Central memory CD4-positive, alpha-beta T cell (primary cell): ENCODE measurements at places on chromosomes 12 and 14.

GRCh38 chr14:61568572-61569011 is 126.7 kb upstream of the HIF1A start:
- DNase-seq = peak; percentile 63

GRCh38 chr14:24146453-24146977 is at the start of gene PSME2:
Gene PSME2 (minus strand): TSS chr14:24146610. CDS start chr14:24146581, 29 bp downstream.
- peak; percentile 80 for DNase-seq

- no peak for DNase-seq
Measured at GRCh38 chr12:132163911-132164288, 19.6 kb downstream of the NOC4L start.

DNA sequence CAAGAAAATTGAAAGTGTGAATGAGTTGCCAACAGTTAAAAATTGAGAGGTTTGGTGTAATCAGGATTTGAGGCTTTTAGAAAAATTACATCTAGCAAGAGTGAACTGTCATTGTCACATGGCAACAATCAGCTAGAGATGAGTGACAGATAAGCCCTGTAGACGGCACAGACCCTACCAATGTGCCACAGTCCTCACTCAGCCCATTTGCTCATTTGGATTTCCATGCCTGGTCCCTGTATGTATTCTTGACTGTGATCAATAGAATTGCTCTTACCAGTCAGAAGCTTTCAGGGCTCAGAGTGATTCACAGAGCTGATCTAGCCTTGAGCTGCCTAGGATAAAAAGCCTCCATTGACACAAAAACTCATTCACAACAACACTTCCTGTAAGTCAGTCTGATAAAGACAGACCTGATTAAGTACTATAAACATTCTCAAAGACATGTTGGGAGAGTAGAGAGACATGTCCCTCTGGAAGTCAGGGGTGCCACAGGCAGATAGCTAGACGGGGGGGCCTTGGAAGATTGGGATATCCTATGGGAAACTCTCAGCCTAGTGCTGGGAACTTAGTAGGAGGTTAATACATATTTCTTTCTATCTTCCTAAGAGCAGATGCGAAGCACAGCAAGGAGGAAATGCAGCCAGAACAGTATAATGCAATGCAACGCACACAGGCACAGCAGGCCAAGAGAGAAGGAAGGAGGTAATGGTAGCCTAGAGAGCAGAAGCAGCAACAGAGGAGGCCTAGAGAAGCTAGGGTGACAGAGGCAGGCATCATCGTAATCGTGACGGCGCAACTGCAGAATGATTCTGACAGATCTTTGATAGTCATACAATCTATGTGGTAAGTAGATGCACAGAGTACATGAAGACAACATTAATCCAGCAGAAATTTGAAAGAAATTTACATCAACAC is 2.0 kb upstream of the PELI2 start:
- DNase-seq = no peak

DNA sequence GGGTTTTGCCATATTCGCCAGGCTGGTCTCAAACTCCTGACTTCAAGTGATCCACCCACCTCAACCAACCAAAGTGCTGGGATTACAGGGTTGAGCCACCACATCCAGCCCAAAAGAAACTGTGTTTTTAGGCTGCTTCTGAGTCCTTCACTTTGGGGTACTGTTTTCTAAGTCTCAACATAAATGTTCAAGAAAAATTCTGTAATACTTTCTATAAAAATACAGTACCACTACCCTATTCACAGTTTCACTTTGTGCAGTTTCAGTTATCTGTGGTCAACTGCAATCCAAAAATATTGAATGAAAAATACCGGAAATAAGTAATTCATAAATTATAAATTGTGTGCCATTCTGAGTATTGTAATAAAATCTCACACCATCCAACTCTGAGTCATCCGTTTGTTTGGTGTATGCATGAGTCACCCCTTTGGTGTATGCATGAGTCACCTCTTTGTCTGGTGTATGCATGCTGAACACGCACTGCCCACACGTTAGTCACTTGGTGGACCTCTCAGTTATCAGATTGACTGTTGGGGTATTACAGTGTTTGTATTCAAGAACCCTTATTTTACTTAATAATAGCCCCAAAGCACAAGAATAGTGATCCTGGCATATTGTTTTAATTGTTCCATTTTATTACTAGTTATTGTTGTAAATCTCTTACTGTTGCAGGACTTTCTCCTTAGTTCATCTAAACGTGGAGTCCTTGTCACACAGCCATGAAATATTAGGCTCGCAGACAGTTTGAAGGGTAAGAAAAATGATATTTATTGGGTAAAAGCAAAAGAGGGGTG is 190.2 kb downstream of the FSCB start:
- DNase-seq = no peak

- DNase-seq = no peak
Measured at GRCh38 chr12:6866920-6867412, 365 bp upstream of the TPI1 start.

- no peak for DNase-seq
Measured at GRCh38 chr12:12902036-12902435, 10.7 kb downstream of the GPRC5A start.

GRCh38 chr12:52604859-52605258 is 3.6 kb upstream of the KRT72 start:
- no peak for DNase-seq

- DNase-seq = no peak
Measured at GRCh38 chr14:68506021-68506644, 286.7 kb downstream of the ZFP36L1 start.

DNA sequence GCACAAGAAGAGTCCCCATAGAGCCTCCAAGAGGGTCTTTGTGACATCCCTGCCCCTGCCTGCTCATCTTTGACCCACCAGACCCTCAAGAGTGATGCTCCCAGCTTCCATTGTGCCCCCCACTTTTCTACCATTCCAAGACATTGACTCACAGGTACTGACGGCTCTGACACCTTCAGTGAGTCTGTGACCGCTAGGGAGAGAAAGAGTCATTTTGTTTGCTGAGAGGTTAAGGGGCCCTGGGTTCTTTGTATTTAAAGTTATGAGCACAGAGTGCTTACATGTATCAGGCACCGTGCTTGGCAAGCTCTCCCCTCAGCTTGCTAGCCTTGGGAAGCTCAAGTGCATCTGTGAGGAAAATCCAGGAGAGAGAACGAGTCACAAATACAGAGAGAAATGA is 7.1 kb upstream of the KRT82 start:
- no peak for DNase-seq

DNA sequence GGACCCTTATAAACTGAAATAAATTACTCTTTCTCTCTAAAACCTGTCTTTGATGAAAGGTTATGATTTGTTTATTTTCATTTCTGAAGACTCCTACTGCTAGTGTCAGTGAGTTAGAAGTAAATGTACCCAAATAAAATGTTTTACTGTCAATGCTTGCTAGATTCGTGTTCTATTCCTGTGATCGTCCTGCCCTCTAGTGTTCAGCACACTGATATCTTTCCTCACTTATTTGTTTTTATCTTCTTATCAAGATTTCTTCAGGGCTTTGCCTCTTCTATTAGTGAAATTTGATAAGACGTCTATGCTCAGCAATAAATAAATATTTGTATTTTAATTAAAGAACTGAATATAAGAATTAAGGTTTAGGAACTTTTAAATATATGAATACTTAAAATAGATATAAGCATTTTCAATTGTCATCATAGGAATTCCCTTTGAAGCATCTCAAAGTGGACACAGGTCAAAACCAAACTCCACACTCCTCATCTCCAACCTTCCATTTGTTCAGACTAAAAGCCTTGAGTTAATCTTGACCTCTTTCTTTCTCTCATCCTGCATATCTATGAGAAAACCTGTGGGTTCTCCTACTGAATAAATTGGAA is 75.8 kb downstream of the C12orf50 start:
- no peak for DNase-seq

DNA sequence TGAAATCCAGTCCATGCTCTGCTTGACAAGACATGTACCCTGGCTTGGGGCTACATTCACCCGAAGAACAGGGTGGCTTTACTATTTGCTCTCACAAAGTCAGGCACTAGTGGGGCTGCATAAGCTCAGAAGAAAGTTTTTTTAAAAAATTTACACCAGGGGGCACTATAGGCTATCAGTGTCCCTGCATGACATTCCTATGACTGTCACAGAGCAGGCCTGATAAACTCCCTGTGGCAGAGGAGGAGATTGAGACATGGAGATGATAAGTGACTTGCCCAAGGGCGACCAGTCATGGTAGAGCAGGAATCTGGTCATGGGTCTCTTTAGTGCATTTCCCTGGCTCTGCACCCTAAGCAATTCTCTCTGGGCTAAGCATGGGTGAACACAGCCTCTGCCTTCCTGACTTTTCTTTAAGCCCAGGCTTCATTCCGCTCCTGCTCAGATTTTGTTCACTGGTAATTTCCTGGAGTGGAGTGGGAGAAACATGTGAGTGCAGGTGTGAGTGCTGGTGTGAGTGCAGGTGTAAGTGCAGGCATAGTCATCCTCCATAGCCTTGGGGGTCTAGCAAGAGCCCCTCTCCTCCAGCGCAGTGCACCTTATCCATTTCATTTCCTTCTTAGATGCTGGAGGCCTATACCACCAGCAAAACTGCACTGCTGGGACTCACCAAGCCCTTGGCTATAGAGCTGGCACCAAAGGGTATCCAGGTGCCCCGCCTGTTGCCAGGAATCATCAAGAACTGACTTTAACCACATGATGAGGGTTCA is 91.6 kb downstream of the DHRS2 start:
- no peak for DNase-seq

- DNase-seq = no peak
Measured at GRCh38 chr14:87205811-87206210, 787.2 kb downstream of the GALC start.

DNA sequence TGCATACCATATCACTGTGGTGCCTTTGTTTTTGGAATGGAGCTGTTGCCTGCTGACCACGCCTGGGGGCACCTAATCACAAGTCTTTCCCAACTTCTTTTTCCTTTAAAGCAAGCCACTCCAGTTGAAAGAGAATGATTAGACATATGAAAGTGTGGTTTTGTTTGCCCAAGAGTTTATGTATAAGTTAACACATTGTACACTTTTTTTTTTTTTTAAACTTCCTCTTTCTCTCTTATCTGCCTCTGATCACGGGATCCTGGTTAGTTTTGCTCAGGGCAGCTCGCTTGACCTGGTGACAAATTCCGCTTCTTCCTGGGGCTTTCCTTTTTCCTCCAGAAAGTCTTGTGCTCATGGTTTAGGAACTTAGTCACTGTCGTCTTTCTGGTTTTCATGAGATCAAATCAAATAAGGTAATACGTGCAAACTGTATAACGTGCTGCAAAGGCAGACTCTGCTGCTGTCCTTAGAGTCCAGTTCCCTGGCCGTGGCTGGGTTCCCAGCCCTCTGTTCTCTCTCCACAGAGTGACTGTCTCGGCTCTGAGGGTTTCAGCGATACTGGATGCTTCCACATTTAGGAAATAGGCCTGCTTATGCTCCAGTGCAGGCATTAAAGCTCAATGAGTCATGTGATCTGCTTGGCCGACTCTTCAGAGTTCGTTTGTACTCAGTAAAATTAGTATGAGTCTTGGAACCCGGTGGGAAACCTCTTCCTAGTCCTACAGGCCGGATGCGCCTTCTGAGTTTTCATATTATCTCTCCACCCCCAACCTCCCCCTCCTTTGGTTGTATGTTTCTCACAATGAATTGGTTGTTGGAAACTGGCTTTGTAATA is 15.2 kb downstream of the RASSF3 start:
- no peak for DNase-seq

DNA sequence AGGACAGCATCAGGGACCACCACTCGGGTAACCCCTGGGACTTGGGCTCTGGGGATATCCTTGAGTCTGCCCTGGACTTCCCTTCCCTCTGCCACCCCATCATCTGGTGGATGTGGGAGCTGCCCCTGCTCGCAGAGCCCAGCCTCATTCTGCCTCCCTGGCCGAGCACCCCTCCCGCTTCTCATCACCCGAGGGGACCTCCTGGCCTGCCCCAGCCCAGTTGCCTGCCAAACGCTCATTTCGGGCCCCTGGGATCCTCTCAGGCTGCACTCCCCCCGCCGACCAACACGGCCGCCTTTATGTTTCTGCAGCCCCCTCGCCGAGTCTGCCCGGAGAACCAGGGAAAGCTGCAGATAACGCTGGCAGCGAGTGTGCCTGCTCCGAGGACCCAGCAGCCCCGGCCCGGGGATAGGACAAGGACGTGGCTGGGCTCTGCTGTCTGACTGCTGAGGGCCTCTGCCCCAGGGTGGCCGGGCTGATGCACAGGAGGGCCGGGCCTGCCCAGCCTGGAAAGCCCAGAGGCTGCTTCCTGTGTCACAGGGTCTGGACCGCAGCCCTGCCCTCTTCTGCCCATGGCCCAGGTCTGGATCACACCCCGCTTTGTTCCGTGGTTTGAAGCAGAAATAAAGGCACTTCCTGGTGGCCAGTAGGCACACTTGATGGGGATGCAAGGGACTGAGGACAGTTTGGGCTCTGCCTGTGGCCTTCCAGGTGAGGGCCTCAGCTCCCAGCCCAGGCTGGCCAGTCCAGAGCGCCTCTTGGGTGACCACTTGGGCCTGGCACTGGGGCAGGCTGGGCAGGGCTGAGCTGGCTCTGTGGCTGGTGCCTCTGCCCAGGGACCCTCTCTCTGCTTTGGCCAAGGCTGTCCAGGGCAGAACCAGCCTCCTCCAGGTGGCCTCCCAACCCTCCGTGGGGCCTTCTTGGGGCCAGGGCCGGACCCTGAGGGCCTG is 4.9 kb upstream of the EXOC3L4 start:
- DNase-seq = no peak

DNA sequence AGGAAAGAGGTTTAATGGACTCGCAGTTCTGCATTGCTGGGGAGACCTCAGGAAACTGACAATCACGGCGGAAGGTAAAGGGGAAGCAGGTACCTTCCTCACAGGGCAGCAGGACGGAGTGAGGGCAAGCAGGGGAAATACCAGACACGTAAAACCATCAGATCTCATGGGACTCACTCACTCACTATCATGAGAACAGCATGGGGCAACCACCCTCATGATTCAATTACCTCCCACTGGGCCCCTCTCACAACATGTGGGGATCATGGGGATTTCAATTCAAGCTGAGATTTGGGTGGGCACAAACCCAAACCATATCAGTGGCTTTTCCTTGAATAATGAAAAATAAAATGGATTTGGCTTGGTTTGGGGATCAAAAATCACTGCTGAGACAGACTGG is 380.5 kb downstream of the VRK1 start:
- DNase-seq = no peak

DNA sequence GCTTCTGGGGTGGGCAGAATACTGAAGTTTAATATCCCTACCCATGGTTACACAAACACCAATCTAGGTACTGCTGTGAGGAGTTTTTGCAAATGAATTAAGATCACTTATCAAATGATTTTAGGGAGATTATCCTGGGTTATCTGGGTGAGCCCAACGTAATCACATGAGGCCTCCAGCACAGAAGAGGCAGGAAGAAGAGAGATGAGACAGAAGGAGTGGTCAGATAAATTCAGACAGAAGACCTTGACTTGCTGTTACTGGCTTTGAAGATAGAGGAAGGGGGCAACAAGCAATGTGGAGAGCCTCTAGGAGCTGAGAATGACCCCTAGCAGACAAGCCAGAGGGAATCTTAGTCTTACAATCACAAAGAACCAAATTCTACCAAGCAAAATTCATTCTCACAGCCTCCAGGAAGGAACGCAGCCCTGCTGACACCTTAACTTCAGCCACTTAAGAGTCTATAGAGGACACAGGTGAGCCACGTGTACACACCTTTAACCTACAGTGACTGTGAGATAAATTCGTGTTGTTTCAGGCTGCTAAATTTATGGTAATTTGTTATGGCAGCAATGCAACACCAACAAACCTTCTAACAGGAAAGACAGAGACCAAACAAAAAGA is 49.4 kb downstream of the FERMT2 start:
- no peak for DNase-seq
